ENCODE measurements at places on chromosomes 12 and 14.

GRCh38 chr12:56954057-56954957 lies 3.1 kb downstream of the RDH16 start:
- DNase-seq, result no peak
- H3K4me3 ChIP-seq, result no peak overlapping the region
- no peaks in the 10 kb centered on the region for H3K36me3 ChIP-seq
- H3K4me1 ChIP-seq, result no peaks in the 10 kb centered on the region
- no peak overlapping the region for H3K27ac ChIP-seq
- no peaks in the 10 kb centered on the region for H3K27me3 ChIP-seq

- H3K27me3 ChIP-seq, result no peaks in the 10 kb centered on the region
- H3K36me3 ChIP-seq, result no peaks in the 10 kb centered on the region
- H3K4me1 ChIP-seq, result no peaks in the 10 kb centered on the region
- H3K27ac ChIP-seq, result no peak overlapping the region
- no peak overlapping the region for H3K4me3 ChIP-seq
Measured at GRCh38 chr14:22106700-22107697, 433.4 kb upstream of the OR4E1 start.

- no peak overlapping the region for H3K27ac ChIP-seq
- DNase-seq, result no peak
- no peak overlapping the region for H3K4me3 ChIP-seq
- no peaks in the 10 kb centered on the region for H3K27me3 ChIP-seq
- peaks cover 9% of the 10 kb centered on the region for H3K4me1 ChIP-seq
Measured at GRCh38 chr12:129549656-129550055, 354.2 kb downstream of the TMEM132D start.

GRCh38 chr14:87113286-87113685 lies 879.7 kb downstream of the GALC start:
- no peaks in the 10 kb centered on the region for H3K4me1 ChIP-seq
- H3K4me3 ChIP-seq, result no peak overlapping the region
- H3K36me3 ChIP-seq, result no peaks in the 10 kb centered on the region
- H3K27me3 ChIP-seq, result no peaks in the 10 kb centered on the region

GRCh38 chr12:78870539-78870938 lies 6.0 kb downstream of the SYT1 start:
- H3K36me3 ChIP-seq, result no peaks in the 10 kb centered on the region
- H3K4me3 ChIP-seq, result no peak overlapping the region
- H3K27me3 ChIP-seq, result no peaks in the 10 kb centered on the region
- H3K4me1 ChIP-seq, result no peaks in the 10 kb centered on the region

DNA sequence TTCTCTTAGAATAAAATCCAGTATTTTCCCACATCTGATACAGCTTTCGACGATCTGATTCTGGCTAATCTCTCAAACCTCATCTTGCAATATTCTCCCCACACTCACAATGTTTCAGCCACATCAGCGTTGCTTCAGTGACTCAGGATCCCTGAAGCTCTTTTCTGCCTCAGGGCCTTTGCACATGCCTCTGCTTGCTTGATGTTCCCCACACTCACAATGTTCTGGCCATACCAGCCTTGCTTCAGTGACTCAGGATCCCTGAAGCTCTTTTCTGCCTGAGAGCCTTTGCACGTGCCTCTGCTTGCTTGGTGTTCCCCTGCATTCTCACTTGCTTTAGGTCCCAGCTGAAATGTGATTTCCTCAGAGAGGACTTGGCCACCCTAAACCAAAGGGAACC lies 2.6 kb downstream of the C12orf42 start:
- H3K4me3 ChIP-seq, result no peak overlapping the region
- H3K36me3 ChIP-seq, result no peaks in the 10 kb centered on the region
- H3K27me3 ChIP-seq, result peaks cover 10% of the 10 kb centered on the region
- H3K27ac ChIP-seq, result no peak overlapping the region
- no peak for DNase-seq

GRCh38 chr12:34604227-34604626 lies 581.9 kb downstream of the ALG10 start:
- H3K4me3 ChIP-seq, result no peak overlapping the region
- H3K27ac ChIP-seq, result no peak overlapping the region
- no peaks in the 10 kb centered on the region for H3K4me1 ChIP-seq

- no peaks in the 10 kb centered on the region for H3K4me1 ChIP-seq
- DNase-seq, result no peak
- H3K27ac ChIP-seq, result no peak overlapping the region
Measured at GRCh38 chr14:52179141-52179790, 88.2 kb upstream of the PTGDR start.
